GM18507 (cell line): ENCODE measurements at places on chromosomes 3 and 15.
A peak's percentile ranks its signal among the peaks of the same experiment; 100 is the strongest.

- DNase-seq, result no peak
Observed at GRCh38 chr3:43629741-43630140, 7.9 kb upstream of the ANO10 start.

DNA sequence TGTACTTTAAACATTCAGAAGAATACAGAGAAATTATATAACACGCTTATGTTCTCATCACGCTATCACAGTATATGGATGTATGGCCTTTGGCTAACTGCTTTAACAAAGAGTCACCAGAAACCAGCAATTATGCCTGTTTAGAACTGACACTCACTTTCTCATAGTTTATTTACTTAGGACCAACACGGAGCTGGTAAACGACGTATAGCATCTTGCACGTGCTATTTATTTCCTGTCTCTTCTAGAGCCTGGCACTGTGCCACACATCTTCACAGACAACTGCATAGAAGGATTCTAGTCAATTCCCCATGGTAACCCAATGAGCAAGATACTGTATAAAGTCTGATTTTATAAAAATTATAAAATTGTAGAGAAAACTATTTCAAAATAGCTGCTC, 43.6 kb downstream of the TBC1D2B start:
- DNase-seq, result no peak

- no peak for DNase-seq
Observed at GRCh38 chr3:123054931-123055330, 11.9 kb upstream of the PDIA5 start.

GRCh38 chr15:34437687-34438086, at the start of gene GOLGA8A:
GOLGA8A (minus strand) TSS chr15:34437808; CDS start chr15:34389691, 48,117 bp downstream.
- DNase-seq, result peak; percentile 55

- DNase-seq, result no peak
Observed at GRCh38 chr15:90231028-90232017, 2.4 kb downstream of the CIB1 start.

- DNase-seq, result no peak
Observed at GRCh38 chr3:127061641-127062040, 78.7 kb downstream of the PLXNA1 start.

DNA sequence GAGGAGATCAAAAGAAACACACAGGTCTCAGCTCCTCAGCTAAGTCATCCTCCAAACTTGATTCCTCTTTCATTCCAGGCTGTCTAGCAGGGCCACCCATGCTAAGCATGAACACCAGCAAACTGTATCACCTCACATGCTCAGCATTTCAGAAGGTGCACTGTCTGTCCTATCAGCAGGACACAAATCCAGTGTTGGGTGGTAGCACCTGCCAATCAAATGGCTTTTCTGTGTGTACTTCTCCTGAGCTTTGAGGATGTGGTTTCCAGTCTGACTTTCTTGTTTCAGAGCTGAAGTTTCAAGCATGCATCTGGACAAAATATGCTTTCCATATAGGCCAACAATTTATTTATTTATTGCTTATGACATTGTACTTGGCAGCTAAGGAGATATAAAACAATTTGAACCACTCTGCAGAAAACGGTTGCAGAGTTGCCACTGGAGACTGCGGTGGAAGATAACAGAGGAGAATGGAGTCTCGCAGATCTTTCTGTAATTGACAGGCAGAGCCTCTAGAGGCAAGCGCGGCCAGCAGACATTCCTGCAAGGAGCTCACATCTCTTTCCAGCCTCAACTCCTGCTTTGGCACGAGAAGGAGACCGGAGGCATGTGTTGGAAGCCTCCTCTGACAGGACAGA, 167.1 kb upstream of the WNT5A start:
- peak; percentile 7 for DNase-seq

DNA sequence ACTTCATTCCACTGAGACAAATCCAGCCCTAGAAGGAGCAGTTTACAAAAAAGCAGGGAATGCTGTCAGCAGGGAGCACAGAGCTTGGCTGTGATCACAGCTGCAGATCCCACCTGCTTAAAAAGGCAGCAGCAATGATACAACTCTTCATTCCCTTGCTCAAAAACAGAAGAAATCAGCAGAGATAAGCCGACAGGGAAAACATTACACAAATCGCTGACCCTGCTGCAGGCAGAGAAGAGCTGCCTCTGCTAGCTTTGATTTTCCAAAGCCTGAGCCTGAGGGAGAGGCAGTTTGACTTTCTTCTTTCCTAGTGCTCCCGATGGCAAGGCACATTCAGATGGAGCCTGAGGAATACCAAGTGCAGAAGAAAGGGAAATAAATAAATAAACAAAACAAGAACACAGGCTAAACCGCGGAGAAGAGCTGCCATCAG, 80.2 kb downstream of the SHQ1 start:
- DNase-seq, result no peak

DNA sequence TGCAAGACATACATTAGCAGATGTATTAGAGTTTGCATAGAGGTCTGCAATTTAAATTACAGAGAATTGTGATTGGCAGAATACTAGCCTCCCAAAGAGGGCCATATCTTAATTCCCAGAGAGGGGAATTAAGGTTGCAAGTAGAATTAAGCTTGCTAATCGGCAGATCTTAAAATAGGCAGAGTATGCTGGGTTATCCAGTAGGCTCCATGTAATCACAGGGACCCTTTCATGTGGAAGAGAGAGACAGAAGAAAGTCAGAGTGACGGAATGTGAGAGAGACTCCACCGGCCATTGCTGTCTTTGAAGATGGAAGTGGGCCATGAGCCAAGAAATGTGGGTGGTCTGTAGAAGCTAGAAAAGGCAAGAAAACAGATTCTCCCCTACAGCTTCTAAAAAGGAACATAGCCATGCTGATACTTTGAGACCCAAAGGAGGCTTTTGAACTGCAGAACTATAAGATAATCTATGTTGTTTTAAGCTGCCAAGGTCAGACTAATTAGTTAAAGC, 38.8 kb downstream of the IMPG2 start:
- no peak for DNase-seq

DNA sequence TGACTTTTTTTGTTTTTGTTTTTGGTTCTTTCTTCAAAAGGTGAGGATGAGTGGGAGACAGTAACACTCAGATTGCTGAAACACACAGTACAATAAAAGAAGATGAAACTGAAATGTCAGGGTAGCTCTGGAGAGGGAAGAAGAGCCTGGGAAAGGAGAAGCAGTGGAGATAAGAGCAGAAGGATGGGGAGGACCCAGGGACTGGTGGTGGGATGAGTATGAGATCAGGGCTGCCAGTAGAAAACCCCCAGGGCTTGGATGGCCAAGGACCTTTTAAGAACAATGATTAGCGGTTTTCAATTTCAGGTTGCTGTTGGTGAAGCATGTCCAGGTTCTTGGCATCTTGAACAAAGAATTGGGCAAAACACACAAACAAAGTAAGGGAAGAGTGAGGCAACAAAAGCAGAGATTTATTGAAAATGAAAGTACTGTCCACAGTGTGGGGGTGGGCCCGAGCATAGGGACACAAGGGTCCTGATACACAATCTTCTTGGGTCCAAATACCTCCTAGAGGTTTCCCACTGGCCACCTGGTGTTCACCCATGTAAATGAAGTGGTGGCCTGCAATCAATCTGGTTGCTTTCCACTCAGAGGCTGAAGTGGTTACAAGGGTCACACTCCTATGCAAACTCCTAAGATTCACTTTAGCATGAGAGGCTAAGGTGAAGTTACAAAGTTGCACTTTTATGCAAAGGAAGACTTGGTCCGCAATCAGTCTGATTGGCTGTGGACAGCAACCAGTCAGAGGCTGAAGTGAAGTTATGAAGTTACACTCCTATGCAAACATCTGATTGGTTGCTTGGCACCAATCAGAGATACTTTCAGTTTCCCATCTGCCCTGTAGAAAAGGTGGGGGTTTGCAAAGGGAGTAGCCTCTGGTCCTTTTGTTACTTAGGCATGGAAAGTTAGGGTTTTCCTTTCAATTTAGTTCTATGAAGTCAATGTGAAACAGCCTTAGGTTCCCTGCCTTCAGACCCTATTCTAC, 26.1 kb upstream of the MFSD1 start:
- no peak for DNase-seq

GRCh38 chr3:127141921-127142730, 50.8 kb upstream of the PRR23E start:
- no peak for DNase-seq

DNA sequence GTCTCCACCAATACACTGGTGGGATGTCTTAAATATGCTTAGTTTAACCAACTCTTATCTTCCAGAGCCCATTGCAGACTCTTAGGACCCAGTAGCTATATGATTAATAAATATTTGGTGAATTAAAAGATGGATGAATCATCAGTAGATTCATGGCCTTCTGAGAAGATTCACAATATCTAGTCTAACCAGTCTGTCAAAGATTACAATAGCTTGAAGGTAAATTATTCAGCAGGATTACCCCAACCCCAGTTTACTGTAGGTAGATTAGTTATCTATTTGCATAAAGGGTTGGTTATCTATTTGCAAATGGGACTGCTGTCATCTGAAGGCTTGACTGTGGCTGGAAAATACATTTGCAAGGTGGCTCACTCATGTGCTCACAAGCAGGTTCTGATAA, 239.4 kb upstream of the THRB start:
- no peak for DNase-seq

DNA sequence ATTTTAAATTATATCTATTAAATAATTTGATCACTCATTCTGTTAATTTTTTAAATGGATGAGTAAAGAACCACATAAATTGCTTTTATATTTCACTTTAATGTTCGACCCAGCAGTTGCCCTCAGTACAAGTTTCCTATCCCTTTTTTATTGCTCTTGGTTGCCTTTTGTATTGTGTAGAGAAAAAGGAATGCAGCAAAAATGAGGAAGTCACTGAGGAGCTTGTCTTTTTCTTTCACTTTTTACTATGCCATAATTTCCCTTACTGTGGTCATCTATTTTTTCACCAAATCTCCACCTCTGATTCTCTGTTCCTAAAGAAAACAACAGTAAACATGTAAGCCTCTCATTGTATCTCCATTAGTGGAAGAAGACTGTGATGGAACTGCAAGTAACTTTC, 122.7 kb downstream of the B3GALNT1 start:
- no peak for DNase-seq

DNA sequence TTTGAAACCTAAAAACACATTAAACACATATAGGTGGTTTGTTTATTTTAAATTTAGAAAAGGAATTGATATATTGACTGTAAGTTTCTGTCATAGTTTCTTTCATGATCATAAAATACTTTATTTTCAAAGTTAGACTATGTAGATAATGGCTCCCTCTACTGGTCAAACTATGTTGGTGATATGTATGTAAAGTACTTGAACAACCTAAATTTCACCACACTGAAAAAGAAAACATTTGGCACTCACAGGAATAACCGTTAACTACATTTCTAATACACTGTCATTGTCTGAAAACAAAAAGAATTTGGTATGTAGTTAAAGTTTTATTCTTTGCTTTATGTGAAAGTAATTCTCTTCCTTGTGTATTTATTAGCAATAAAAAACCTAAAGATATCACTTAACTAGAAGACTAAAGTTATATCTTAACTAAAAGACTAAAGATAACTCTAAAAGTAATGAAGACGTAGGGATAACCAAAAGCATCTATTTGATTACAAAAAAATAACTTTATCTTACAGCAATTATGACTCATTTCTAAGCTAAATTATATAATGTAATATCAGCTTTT, 427.5 kb downstream of the VGLL3 start:
- no peak for DNase-seq
